ENCODE measurements at places on chromosomes 5 and 9.

DNA sequence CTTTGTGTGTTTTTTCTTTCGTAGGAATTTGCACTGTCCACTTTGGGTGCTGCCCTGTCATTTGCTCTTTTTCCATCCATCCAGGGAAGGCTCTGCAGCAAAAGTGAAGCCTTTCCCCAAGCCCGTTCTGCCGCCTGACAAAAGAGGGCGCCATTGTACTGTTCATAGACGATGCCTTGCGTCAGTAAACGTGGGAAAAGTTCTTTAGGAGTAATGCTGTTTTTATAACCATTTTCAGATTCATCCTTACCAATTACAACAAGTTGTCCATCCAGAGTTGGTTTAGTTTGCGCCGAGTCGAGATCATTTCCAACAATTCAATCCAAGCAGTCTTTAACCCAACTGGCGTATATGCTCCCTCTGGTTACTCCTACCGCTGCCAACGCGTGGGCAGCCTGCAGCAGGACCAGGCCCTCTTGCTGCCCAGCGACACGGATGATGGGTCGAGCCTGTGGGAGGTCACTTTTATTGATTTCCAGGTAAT, 34.3 kb upstream of the RPS23 start:
- peak; percentile 72 for DNase-seq

DNA sequence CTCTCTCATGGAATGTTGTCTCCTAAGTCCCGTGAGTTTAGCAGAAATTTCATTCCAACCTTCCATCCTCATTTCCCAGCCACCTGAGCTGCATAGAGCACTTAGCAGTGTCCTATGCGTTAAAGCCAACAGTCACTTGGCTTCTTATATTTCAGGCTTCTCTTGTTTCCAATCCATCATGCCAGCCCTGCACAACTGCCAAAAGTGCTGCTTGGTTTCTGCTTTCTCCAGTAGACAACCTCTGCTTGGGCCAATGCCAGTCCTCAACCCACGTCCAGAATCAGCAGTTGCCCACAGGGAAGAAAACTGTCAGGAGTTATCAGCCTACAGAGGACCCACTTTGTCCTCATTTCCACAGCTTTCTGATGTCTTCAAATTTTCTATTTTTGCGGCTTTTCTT, 42.5 kb downstream of the KCNIP1 start:
- DNase-seq = no peak

- DNase-seq = peak; percentile 87
These were observed at the start of the genes BRD8 and KIF20A for GRCh38 chr5:138178516-138179276. Gene BRD8 (minus strand): TSS chr5:138178630. CDS start chr5:138178614, 16 bp downstream. Gene KIF20A (plus strand): TSS chr5:138179112. CDS start chr5:138179681, 569 bp downstream.

DNA sequence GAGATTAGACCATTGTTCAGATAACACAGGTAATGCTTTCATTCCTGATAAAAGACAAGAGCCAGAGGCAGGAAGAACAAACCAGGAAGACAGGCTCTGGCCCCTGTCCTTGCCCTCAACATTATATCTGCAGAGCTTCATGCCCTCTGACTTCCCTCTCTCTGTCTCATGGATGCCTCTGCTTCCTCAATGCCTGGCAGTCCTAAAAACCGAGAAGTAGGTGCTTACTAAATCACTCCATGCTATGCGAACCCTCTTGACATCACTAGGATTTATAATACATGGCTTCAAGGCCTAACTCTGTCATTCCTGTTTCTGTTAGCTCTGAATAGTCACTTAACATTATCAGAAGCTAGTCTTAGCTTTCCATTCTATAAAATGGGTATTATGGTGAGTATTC, 117.8 kb downstream of the TLR4 start:
- DNase-seq = no peak

- no peak for DNase-seq
These were observed 10.0 kb upstream of the P4HA2 start for GRCh38 chr5:132237670-132238069.

DNA sequence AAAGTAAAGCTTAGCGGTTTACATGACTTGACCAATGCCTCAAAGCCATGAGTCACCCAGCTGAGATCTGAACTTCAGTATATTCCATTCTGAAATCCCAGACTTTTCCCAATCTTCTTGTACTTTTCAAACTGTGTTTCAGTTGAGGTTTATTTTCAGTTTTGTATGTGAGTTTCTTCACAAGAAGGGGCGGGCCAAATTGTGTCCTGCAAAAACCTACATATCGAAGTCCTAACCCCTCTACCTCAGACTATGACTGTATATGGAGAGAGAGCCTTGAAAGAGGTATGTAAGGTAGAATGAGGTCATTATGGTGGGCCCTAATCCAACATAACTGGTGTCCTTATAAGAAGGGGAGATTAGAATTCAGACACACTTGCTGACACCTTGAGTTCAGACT, 666 bp upstream of the TLR4 start:
- DNase-seq = no peak

DNA sequence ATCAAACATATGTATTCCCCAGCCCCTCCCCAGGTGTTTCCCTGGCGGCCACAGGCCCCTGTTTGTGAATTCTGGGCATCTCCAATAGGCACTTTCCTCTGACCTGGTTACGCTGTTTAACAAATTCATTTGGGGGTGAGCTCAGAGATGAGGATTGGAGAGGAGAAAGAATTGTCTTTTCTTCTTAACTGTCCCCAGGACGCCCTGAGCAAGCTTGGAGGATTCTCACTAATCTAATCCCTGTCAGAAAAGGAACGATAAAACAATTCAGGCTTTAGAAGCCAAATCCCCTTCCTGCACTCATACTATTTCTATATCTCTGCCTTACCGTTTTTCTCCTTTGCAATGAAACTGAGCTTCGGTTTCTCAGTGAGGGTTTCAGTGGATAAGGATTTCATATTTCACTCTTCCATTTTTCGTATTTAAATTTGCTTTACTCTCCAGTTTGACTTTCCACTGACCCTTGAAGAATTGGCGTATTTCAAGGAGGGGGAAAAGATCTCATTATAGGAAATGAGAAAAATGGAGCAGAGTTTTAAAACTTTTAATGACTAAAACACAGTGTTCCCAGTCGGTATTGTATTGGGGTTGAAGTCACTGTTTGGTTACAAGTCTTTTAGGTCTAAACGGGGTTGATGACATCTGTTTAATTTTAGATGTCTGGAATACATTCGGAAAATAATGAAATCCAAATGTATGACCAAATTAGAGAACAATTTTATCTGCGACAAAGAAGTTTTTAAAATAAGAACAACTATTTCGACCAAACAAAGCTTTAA, 180.1 kb downstream of the MACROH2A1 start:
- no peak for DNase-seq

Measured in AG09319 (cell line).